ENCODE measurements at places on chromosomes 16 and 17.

DNA sequence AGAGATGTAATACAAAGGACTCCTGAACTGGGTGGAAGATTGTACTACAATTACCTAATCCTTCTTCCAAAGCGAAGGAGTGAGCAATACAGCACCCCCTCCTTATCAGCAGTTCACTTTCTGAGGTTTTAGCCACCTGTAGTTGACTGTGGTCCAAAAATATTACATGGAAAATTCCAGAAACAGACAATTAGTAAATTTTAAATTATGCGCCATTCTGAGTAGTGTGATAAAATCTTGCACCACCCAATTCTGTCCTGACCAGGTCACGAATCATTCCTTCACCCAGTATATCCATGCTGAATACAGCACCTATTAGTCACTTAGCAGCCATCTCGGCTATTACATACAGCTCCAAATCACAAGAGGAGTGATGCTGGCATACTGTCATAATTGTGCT, 23.2 kb downstream of the VPS53 start:
- DNase-seq: no peak

DNA sequence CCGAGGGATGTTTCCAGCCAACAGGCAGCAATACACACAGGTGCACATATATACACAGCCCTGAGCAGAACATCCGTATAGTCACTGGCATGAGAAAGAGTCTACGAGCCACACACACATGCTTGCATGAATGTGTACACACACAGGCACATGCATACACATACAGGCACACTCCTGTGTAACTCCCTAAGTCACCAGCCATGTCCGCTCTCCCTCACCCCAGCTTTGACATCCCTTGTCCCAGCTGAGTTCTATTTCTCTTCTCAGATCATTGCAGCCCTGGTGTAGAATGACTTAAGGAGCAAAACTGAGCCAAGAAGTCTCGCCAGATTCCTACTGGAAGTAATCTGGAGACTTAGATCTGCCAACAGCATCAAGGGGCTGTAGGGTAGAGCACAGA, 13.1 kb downstream of the CDRT4 start:
- no peak for DNase-seq

DNA sequence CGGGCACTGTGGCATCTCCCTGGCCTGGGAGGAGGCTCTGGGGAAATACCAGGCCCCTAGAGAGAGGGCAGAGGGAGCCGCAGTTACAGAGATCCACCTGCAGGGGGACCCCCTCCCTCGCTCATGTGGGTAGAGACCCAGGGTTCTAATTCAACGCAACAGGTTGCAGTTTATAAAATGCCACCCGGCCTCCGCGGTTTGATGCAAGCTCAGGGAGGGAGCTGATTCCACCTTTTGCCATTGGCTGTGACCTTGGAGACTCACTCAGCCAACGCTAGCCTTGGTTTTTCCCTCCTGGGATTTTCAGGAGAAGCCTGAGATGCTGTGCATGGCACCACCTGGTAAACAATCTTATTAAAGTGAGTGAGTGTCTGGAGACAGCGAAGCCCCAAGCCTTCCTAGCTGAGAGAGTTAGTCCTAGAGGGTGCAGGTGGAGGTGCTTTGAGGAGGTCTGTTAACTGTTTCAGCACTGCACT, 12.1 kb downstream of the TTLL6 start:
- DNase-seq: peak; percentile 39

DNA sequence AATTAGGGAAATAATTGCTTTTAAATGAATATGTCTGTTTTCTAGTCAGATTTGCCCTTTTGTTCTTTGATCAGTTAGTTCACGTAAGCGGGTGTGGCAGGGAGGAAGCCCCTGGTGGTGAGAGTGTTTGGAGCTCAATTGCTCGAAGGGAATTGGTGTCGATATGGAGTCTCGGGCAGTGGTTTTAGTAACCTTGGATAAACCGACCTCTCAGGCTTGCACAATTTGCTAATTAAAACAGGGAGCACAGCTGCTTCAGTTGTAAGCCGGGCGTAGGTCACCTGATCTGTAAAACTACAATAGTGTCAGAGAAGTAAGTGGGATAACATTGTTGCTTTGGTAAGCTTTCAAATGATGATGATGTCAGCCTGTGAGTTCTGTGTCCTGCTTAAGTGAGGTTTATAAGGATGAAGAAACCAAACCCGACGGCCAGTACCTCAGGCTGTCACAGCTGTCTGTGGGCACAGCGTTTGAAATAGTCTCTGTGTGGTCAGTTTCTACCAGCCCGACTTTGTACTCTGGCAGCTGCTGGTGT, 2.9 kb downstream of the ZNF750 start:
- DNase-seq: no peak
